ENCODE measurements at places on chromosomes 13 and 19.

DNA sequence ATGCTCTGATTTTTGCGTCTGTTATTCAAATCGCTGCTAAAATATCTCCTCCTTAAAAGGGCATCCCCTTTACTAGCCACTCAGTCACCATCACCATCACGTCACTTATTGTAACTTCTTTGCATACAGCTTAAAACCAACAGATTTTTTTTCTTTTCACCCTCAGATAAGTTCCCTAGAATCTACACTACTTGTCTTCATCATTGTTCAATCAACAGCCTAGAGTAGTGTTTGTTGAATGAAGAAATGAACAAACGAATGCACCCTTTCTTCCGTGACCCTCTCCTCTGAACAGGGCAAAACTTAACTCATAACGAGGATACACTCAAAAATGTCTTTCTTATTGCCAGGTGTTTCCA, 1.1 kb upstream of the AKAP11 start:
- H3K27ac ChIP-seq = peak overlapping the region; percentile 98
- no peak for DNase-seq
- H3K27me3 ChIP-seq = no peaks in the 10 kb centered on the region
- peaks cover 2% of the 10 kb centered on the region for H3K36me3 ChIP-seq
- H3K4me3 ChIP-seq = peak overlapping the region; percentile 98
- H3K4me1 ChIP-seq = peaks cover 39% of the 10 kb centered on the region

DNA sequence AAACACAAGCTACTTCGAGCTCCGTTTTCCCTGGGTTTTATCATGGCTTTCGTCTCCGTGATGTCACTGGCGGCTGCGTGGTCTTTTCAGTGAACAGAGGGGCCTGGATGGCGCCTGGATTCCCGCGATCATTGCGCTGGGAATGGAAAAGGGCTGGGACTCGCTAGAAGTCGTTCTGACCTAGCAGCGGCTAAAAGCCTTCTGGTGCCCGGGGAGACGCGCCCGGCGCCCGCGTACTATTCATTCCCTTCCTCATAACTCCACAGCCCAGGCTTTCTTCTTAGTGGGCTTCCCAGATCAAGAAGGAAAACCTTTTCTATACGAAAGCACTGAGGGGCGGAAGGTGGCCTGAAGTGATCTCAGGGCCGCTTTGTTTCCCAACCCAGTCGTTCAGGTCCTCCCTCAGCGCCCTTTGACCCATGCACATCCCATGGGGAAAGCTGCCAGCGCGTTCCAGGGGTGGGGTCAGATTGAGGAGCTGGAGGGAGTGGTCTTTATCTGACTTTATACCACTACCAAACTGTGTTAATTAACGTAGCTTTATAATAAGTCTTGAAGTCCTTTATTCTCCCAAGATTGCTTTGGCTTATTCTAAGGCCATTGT, 96.6 kb downstream of the ELF1 start:
- peak overlapping the region; percentile 68 for H3K4me3 ChIP-seq
- H3K4me1 ChIP-seq = peaks cover 15% of the 10 kb centered on the region
- peaks cover 2% of the 10 kb centered on the region for H3K36me3 ChIP-seq
- H3K27ac ChIP-seq = peak overlapping the region; percentile 60

DNA sequence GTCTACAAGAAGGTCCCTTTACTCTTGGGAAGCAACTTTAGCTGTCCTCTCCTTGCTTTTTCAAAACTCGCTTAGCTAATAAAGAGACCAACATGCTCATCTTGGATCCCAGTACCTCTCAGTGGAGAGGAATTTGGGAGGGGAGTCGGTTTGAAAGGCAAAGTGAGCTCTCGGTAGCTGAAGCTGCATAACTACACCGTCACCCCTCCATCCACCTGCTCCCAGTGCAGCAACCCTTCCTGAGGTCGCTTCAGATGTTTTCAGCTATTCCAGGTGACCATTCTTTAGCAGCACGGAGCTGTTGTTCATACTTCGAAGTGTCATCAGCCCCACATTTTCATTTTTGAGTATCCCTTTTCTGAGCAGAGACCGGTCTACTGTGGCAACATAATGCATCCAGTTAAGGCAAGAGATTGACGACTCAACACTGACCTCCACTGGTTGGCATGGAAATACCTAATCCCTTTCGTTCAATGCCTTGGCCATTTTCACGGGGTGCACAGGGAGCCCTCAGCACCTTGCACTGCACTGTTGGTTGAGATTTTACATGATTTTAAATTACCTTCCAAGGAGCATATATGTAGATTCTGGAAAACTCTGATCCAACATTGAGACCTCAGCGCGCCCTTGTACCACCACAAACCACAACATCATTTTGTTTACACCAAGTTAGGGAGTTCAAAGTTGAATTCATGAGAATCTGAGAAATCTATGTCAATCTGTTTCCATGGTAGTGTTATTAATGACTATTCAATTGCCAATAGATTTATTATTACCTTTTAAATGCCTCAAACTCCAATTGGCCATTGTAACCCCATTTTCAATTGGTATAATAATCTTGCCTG, 42.2 kb downstream of the DLEU7 start:
- no peak overlapping the region for H3K4me3 ChIP-seq
- no peak overlapping the region for H3K27ac ChIP-seq
- no peaks in the 10 kb centered on the region for H3K36me3 ChIP-seq
- peak; percentile 70 for DNase-seq

DNA sequence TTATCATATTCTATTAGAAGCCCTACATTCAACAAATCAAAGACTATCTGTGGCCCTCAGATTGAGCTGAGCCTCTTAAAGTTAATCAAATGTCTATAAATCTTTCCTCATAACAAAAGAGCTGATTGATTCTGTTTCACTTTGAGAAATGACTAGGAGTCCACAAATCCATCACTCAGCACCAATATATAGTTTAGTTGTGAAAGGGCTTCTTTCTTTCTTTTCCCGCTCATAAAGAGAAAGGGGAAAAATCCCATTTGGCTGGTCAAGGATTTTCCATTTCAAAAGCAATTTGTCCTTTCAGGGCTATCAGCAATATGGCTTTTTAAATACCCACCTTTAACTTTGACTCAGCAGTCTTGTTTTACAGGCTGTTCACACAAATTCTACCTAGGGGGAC, 408.5 kb upstream of the PCDH20 start:
- no peak overlapping the region for H3K27ac ChIP-seq
- H3K36me3 ChIP-seq = no peaks in the 10 kb centered on the region
- no peak for DNase-seq
- H3K27me3 ChIP-seq = no peaks in the 10 kb centered on the region

GRCh38 chr19:35135389-35135909, 590 bp upstream of the LGI4 start:
- peak; percentile 82 for DNase-seq
- no peak overlapping the region for H3K4me3 ChIP-seq
- peaks cover 3% of the 10 kb centered on the region for H3K4me1 ChIP-seq
- no peaks in the 10 kb centered on the region for H3K27me3 ChIP-seq

DNA sequence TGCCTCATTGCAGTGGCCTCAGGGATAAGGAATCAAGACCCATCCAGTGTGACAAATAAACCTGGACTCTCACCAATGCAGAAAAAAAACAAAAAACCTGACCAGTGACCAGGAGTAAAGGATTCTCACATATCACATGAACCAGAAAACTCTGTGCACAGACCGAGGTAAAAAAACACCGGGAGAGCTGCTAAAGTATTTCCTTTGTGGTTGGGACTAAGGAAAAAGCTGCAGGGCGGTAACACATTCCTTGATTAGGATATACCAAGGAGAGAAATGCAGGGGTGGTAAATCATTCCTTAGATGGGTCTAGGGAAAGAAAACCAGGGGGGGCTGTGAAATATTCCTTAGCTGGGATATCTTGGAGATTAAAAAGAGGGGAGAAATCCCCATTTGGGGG, 64.8 kb upstream of the ZNF85 start:
- no peak overlapping the region for H3K27ac ChIP-seq
- no peaks in the 10 kb centered on the region for H3K27me3 ChIP-seq
- DNase-seq = no peak

- no peaks in the 10 kb centered on the region for H3K4me1 ChIP-seq
- H3K4me3 ChIP-seq = no peak overlapping the region
- DNase-seq = no peak
- no peaks in the 10 kb centered on the region for H3K27me3 ChIP-seq
These were observed 300.0 kb downstream of the SPRY2 start for GRCh38 chr13:80040981-80041317.

- H3K4me3 ChIP-seq = no peak overlapping the region
- H3K4me1 ChIP-seq = peaks cover 3% of the 10 kb centered on the region
- H3K36me3 ChIP-seq = no peaks in the 10 kb centered on the region
These were observed 12.1 kb downstream of the NFILZ start for GRCh38 chr19:8642561-8642960.

DNA sequence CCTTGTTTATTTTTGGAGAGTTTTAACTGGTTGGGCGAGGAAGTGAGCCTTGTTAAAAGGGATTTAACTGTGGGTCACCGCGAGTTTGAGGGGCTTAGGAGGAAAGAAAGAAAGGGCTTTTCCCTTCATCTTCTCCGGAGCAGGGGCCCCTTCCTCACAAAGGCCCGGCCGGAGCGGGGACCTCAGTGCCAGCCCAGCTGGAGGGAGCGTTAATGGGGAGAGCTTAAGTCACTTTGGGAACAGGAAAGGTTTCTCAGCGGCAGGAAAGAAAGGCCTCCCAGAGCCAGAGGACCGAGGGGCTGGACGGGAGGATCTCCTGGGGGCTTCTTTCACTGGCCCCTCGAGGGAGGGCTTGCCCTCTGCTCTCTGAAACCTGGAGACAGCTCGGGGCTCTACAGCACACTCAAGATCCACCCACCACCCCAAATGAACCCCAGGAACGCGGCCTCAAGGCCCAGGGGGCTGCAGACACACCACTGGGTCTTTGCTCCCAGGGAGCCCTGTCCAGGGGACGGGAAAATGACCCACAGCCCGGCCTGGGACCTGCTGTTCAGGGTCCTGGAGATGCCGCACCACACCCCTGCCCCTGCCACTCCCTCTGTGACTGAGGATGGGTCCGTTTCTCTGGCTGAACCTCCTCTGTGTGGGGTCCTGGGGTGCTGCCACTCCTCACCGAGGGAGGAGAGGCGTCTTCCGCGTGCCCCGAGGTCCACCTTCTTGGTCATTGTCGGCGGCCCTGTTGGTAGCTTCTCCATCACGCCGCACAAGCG, 128.3 kb downstream of the URI1 start:
- H3K27me3 ChIP-seq = peaks cover under 1% of the 10 kb centered on the region
- no peaks in the 10 kb centered on the region for H3K36me3 ChIP-seq
- H3K27ac ChIP-seq = no peak overlapping the region
- H3K4me1 ChIP-seq = no peaks in the 10 kb centered on the region
- no peak overlapping the region for H3K4me3 ChIP-seq
- no peak for DNase-seq

GRCh38 chr13:65613004-65613403, 1617.1 kb downstream of the PCDH9 start:
- H3K27me3 ChIP-seq = no peaks in the 10 kb centered on the region
- no peak for DNase-seq
- H3K36me3 ChIP-seq = no peaks in the 10 kb centered on the region
- H3K27ac ChIP-seq = no peak overlapping the region
- H3K4me3 ChIP-seq = no peak overlapping the region
- H3K4me1 ChIP-seq = no peaks in the 10 kb centered on the region

GRCh38 chr19:1823539-1824251, 11.6 kb upstream of the ATP8B3 start:
- H3K4me1 ChIP-seq = no peaks in the 10 kb centered on the region
- H3K27me3 ChIP-seq = no peaks in the 10 kb centered on the region
- no peak overlapping the region for H3K27ac ChIP-seq
- peaks cover 21% of the 10 kb centered on the region for H3K36me3 ChIP-seq

- no peak overlapping the region for H3K27ac ChIP-seq
- no peaks in the 10 kb centered on the region for H3K27me3 ChIP-seq
- no peaks in the 10 kb centered on the region for H3K36me3 ChIP-seq
- H3K4me3 ChIP-seq = no peak overlapping the region
- no peak for DNase-seq
These were observed 211.8 kb downstream of the PCCA start for GRCh38 chr13:100300708-100301107.

GRCh38 chr13:101455863-101456262, 3.4 kb downstream of the ITGBL1 start:
- H3K27ac ChIP-seq = no peak overlapping the region
- no peak overlapping the region for H3K4me3 ChIP-seq
- DNase-seq = no peak
- peaks cover 21% of the 10 kb centered on the region for H3K27me3 ChIP-seq

GRCh38 chr13:93786846-93787489, 560.4 kb downstream of the GPC6 start:
- H3K27ac ChIP-seq = no peak overlapping the region
- H3K4me3 ChIP-seq = no peak overlapping the region
- H3K27me3 ChIP-seq = peaks cover 7% of the 10 kb centered on the region

- H3K27ac ChIP-seq = no peak overlapping the region
- H3K36me3 ChIP-seq = no peaks in the 10 kb centered on the region
- no peak overlapping the region for H3K4me3 ChIP-seq
- no peaks in the 10 kb centered on the region for H3K27me3 ChIP-seq
These were observed 69.2 kb downstream of the ZNF100 start for GRCh38 chr19:21698215-21698614.

- no peak for DNase-seq
- H3K27ac ChIP-seq = no peak overlapping the region
- H3K36me3 ChIP-seq = no peaks in the 10 kb centered on the region
- H3K4me1 ChIP-seq = no peaks in the 10 kb centered on the region
- H3K27me3 ChIP-seq = peaks cover 40% of the 10 kb centered on the region
- H3K4me3 ChIP-seq = no peak overlapping the region
These were observed 57.2 kb upstream of the ZNRF4 start for GRCh38 chr19:5397804-5398692.

DNA sequence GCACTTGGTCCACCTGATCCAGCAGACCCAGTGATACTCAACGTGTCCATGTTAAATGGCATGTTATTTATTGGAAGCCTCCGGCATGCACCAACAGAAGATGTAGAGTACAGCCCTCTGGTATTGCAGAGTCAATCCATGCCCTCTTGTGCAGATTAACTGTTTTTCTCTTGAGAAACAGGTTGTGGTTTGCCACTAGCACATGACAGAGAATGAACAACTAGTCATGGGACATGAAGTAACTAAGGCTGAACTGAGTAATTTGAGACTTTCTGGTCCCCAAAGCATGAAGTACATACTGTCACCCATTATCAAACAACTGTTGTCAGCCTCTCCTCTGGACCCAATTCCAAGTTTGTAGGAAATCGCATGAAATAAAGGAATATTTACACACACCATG, 3.2 kb downstream of the ZNF562 start:
- no peaks in the 10 kb centered on the region for H3K27me3 ChIP-seq
- H3K27ac ChIP-seq = peak overlapping the region; percentile 60
- peaks cover 82% of the 10 kb centered on the region for H3K36me3 ChIP-seq
- DNase-seq = no peak

DNA sequence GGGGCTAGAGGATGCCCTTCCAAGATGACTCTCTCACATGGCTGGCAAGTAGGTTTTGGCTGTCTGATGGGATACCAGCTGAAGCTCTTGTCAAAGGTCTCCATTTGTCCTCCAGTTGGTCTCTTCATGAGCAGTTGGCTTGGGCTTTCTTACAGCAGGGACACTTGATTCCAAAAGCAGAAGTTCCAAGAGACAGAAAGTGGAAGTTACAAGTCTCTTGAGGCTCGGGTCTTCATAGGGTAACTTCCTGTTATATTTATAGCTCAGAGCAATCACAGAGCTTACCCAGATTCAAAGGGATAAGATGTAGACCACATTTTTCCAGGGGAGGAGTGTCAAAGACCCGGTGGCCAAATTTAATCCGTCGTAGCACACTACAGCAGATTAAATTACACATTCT, 440.0 kb downstream of the RFC3 start:
- no peak overlapping the region for H3K27ac ChIP-seq
- no peaks in the 10 kb centered on the region for H3K36me3 ChIP-seq
- no peak overlapping the region for H3K4me3 ChIP-seq
- DNase-seq = no peak
- no peaks in the 10 kb centered on the region for H3K4me1 ChIP-seq

- no peaks in the 10 kb centered on the region for H3K27me3 ChIP-seq
- no peak overlapping the region for H3K4me3 ChIP-seq
- peaks cover 10% of the 10 kb centered on the region for H3K36me3 ChIP-seq
- H3K27ac ChIP-seq = no peak overlapping the region
- H3K4me1 ChIP-seq = no peaks in the 10 kb centered on the region
These were observed 74.4 kb downstream of the DPF1 start for GRCh38 chr19:38149661-38150061.
